A549 treated with dexamethasone at 1 μM for 4 hours (cell line): ENCODE measurements at places on chromosomes 4 and X. TPM values are rescaled to one million over a fixed set of nuclear protein-coding genes. Genes with fewer than 3 reads are reported as not detected.

The LRIT3 gene
- 0.03 to 0.06 TPM (median 0.04 TPM) in 4 of 5 replicates, not detected in the other for total RNA-seq

The PASD1 gene
- total RNA-seq: 0.02 to 0.07 TPM in 2 of 5 replicates, not detected in the others

The VBP1 gene
- 44.0 to 59.0 TPM (median 48.0 TPM) in 5 replicates for total RNA-seq

The TRAM1L1 gene
- total RNA-seq: 0.50 to 0.69 TPM (median 0.55 TPM) in 5 replicates

The GUCY1A1 gene
- not detected in 5 replicates for total RNA-seq

The SLC26A1 gene
- 0.12 to 0.26 TPM (median 0.18 TPM) in 5 replicates for total RNA-seq

The PRKG2 gene
- 0.65 to 0.97 TPM (median 0.71 TPM) in 5 replicates for total RNA-seq

The DCX gene
- not detected in 5 replicates for total RNA-seq

The FGF16 gene
- total RNA-seq: not detected in 5 replicates

The GAGE12F gene
- not detected in 5 replicates for total RNA-seq

The NPY2R gene
- total RNA-seq: 0.04 TPM in 1 of 5 replicates, not detected in the others

The UGT2B15 gene
- 0.04 to 0.14 TPM (median 0.13 TPM) in 5 replicates for total RNA-seq

The SPANXA2 gene
- 0.14 to 0.25 TPM (median 0.17 TPM) in 3 of 5 replicates, not detected in the others for total RNA-seq

The GSX2 gene
- total RNA-seq: not detected in 5 replicates

The AKAP4 gene
- not detected in 5 replicates for total RNA-seq

The GAGE1 gene
- 0.17 TPM in 1 of 5 replicates, not detected in the others for total RNA-seq

The MAGEA10 gene
- 0.03 to 0.07 TPM (median 0.05 TPM) in 3 of 5 replicates, not detected in the others for total RNA-seq

The KDR gene
- total RNA-seq: 0.14 to 0.20 TPM (median 0.15 TPM) in 5 replicates

The CASP3 gene
- total RNA-seq: 23.5 to 24.7 TPM (median 23.9 TPM) in 5 replicates

The PGAM4 gene
- 0.34 to 0.67 TPM (median 0.37 TPM) in 5 replicates for total RNA-seq

The ADGRL3 gene
- total RNA-seq: 0.01 to 0.06 TPM (median 0.05 TPM) in 4 of 5 replicates, not detected in the other

The EPGN gene
- total RNA-seq: 0.35 TPM in 1 of 5 replicates, not detected in the others

The TMEM150C gene
- 0.59 to 1.2 TPM (median 0.94 TPM) in 5 replicates for total RNA-seq

The LANCL3 gene
- total RNA-seq: not detected in 5 replicates

The USO1 gene
- total RNA-seq: 21.8 to 27.7 TPM (median 26.1 TPM) in 5 replicates

The EXOC1L gene
- not detected in 5 replicates for total RNA-seq

The SYNPO2 gene
- 0.72 to 1.3 TPM (median 1.0 TPM) in 5 replicates for total RNA-seq

The RAB41 gene
- not detected in 5 replicates for total RNA-seq

The BGN gene
- 0.06 to 0.08 TPM in 2 of 5 replicates, not detected in the others for total RNA-seq

The NDST3 gene
- total RNA-seq: not detected in 5 replicates

The ARX gene
- total RNA-seq: 0.39 to 0.75 TPM (median 0.58 TPM) in 5 replicates

The LRP2BP gene
- 0.07 to 0.27 TPM (median 0.12 TPM) in 5 replicates for total RNA-seq

The SSX4 gene
- not detected in 5 replicates for total RNA-seq

The RBM46 gene
- not detected in 5 replicates for total RNA-seq

The NRK gene
- not detected in 5 replicates for total RNA-seq

The BTK gene
- total RNA-seq: 0.12 to 0.20 TPM (median 0.20 TPM) in 4 of 5 replicates, not detected in the other

The MCUB gene
- 10.5 to 20.6 TPM (median 18.8 TPM) in 5 replicates for total RNA-seq

The TAPT1 gene
- total RNA-seq: 12.3 to 17.2 TPM (median 14.3 TPM) in 5 replicates

The ASMT gene
- total RNA-seq: 0.15 to 0.48 TPM (median 0.19 TPM) in 5 replicates

The GPR34 gene
- 0.06 to 0.08 TPM (median 0.06 TPM) in 3 of 5 replicates, not detected in the others for total RNA-seq

The VCX2 gene
- not detected in 5 replicates for total RNA-seq

The IDS gene
- total RNA-seq: 70.1 to 105 TPM (median 99.2 TPM) in 5 replicates

The APEX2 gene
- total RNA-seq: 23.6 to 30.7 TPM (median 29.1 TPM) in 5 replicates

The HSFX2 gene
- 0.08 to 0.38 TPM (median 0.19 TPM) in 3 of 5 replicates, not detected in the others for total RNA-seq

The MAGEA3 gene
- total RNA-seq: 2.2 to 3.9 TPM (median 2.7 TPM) in 5 replicates

The AGTR2 gene
- total RNA-seq: not detected in 5 replicates

The TSPAN5 gene
- total RNA-seq: 10.3 to 13.2 TPM (median 12.4 TPM) in 5 replicates

The TRIML2 gene
- 32.4 to 48.9 TPM (median 38.8 TPM) in 5 replicates for total RNA-seq

The SGMS2 gene
- 19.9 to 41.3 TPM (median 37.4 TPM) in 5 replicates for total RNA-seq

The PPEF2 gene
- not detected in 5 replicates for total RNA-seq
